CD8-positive, alpha-beta memory T cell (primary cell): ENCODE measurements at places on chromosomes 16 and 17. TPM values are rescaled to one million over a fixed set of nuclear protein-coding genes. Genes with fewer than 3 reads are reported as not detected.

PPM1E gene
- total RNA-seq = not detected

DNA sequence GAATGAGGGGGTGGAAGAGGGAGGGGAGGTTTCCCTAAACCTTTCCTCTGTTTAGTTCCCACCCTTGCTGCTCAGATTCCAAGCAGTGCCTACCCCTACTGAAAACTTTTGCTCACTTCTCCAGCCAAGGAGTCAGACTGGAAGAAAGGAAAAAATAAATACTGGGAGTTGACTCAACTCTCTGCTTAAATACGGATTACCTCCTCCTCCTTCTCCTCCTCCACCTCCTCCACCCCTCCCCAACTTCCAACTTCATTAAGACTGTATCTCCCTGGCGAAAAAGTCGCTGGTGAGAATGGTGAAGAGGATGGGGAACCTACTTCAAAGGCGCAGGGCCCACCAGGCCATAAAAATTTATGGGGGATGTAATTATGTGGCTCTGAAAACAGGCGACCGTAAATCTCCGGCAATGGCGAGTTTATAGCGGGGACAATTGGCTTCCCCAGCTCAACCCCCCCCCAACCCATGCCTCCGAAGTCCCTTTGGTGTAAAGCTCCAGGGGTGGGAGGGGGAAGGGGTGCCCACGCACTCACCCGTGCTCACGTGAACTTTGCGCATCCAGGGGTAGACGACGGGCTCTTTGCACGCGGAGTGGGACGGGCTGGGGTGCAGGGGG lies 712 bp downstream of the HOXB4 start:
- no peaks in the 10 kb centered on the region for H3K36me3 ChIP-seq
- peaks cover 28% of the 10 kb centered on the region for H3K4me1 ChIP-seq
- H3K27ac ChIP-seq = peak overlapping the region; percentile 72

ZNF385C gene
- total RNA-seq = not detected

EIF4A3 gene
- 181 TPM for total RNA-seq
